ENCODE measurements at places on chromosomes 11 and 22.

DNA sequence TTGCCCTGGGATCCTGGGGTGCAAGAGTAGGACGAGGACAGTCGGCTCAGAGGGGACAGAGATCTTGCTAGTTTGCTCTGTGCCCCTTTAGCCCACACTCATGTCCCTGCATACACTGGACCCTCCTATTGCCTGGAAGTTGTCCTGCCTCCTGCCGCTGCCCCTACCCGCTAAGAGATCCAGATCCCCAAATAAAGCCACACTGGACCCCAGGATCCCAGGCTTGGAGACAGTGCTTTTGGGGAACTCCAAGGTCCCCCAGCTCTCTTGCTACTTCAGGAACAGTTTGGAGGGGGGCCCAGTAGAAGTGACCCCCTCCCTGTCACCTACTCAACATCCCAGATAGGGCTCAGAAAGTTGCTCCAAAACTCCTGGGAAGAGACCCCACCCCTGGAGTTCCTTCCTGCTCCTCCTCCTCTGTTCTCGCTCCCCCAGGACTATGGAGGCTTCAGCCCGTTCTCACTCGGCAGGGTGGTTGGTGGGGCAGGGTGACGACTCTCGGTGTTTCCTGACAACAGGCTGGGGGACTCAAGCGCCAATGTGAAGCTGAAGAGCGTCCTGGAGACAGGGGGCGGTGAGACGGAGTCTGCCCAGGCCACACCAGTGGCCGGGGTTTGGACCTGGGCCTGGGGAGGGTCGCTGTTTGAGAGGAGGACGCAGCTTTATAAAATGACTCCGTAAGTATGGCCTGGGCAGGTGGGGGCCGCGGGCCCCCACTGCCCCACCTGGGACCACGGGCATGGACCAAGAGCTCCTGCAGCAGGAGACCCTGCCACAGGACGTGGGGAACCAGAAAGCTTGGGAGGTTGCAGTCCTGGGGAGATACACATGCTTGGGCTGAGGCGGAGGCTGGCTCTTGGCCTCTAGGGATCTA is 19.2 kb upstream of the TUB start:
- no peak for DNase-seq

DNA sequence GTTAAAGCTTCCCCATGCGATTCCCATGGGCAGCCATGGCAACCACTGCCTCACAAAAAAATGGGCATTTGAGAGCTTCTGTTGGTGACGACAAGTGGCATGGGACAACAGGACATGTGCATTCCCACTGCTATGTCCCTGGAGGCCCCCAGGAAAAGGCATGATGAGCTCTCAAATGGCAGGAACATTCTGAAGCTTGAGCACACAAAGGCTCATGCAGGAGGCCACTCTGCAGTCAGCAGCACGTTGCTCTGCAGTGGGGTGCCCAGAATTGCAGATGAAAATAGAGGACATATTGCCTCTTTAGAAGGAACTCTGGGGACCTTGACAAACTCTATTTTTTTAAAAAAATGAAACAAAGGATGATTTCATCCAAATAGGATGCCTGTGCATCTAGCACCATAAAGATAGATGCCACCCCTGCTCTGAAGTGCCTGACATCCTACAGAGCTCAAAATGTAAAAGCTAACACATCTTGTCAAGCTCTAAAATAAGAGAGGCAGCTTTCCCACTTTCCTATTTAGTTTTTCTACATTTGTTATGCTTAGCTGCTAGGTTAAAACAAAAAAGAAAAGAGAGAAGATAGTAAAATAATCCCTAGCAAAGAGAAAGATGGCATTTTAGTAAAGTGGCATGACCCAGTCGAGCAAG is 277.6 kb upstream of the ZC3H12C start:
- DNase-seq = no peak

DNA sequence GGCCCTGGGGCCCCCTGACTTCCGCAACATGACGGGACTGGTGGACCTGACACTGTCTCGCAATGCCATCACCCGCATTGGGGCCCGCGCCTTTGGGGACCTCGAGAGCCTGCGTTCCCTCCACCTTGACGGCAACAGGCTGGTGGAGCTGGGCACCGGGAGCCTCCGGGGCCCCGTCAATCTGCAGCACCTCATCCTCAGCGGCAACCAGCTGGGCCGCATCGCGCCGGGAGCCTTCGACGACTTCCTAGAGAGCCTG is 992 bp downstream of the LRFN4 start:
- DNase-seq = no peak

- no peak for DNase-seq
Observed at GRCh38 chr11:121367001-121367843, 74.7 kb downstream of the SC5D start.

DNA sequence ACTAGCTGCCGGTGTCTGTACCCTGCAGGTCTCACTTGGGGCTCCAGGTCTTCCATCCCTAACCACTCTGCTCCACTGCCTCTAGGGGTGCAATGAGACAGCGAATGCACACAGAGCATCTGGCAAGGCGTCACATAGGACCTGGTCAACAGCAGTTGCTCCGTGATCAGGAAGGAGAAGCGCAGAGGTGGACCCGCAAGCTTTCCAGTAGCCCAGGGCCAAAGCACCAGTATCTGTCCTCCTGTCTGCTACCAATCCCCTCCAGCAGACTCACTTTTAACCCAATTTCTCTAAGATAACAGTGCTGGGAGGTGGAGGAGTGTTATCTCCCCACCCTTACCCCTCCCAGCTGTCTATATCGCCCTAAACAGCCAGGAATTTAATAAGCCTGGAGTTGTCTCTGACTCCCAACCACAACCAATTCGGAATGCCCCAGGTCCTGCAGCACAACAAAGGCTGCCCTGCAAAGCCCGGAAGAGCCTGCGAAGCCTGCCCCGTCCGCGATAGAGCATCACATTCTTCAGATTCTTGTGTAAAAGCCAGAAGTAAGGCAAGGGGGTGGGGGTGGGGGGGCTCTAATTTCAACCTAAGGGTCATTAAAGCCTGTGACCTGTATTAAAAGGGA is 19.3 kb downstream of the MYH9 start:
- no peak for DNase-seq

GRCh38 chr11:95293116-95293515 is 62.1 kb upstream of the SESN3 start:
- no peak for DNase-seq

DNA sequence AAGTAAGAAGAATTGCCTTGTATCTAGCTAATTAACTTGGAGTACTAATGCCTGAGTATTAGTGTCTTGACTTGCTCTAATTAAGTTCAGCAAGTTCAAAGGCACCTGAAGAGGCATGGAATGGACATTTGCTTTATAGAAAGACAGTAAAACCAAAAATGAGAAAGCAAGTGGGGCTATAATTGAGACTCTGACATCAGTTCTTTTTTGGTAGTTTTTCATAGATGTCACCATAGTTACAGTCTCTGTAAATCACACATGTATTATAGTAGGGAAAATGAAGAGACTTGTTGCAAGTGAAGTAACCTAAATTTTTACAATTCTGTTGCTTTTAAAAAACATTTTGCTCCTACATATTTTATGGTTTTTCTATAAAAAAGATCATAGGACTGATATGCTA is 178.0 kb downstream of the HIPK3 start:
- no peak for DNase-seq
